Endothelial cell (in vitro differentiated cells): ENCODE measurements at places on chromosomes 11 and 22. TPM values are rescaled to one million over a fixed set of nuclear protein-coding genes. Genes with fewer than 3 reads are reported as not detected.

Gene KIRREL3
- total RNA-seq: 0.38 TPM

Gene OOSP4A
- total RNA-seq: not detected

Gene C22orf42
- total RNA-seq: not detected

Gene PHLDB1
- 45.4 TPM for total RNA-seq

Gene NLRX1
- 12.3 TPM for total RNA-seq

Gene RAC2
- 16.6 TPM for total RNA-seq
